Activated CD8-positive, alpha-beta memory T cell treated with anti-CD3 and anti-CD28 coated beads, Interleukin-2, amount 10 ng/mL, durations not matched to agents 7 days and 5 days (primary cell): ENCODE measurements at places on chromosomes 13 and 19. TPM values are rescaled to one million over a fixed set of nuclear protein-coding genes. Genes with fewer than 3 reads are reported as not detected.
A peak's percentile ranks its signal among the peaks of the same experiment; 100 is the strongest.

DNA sequence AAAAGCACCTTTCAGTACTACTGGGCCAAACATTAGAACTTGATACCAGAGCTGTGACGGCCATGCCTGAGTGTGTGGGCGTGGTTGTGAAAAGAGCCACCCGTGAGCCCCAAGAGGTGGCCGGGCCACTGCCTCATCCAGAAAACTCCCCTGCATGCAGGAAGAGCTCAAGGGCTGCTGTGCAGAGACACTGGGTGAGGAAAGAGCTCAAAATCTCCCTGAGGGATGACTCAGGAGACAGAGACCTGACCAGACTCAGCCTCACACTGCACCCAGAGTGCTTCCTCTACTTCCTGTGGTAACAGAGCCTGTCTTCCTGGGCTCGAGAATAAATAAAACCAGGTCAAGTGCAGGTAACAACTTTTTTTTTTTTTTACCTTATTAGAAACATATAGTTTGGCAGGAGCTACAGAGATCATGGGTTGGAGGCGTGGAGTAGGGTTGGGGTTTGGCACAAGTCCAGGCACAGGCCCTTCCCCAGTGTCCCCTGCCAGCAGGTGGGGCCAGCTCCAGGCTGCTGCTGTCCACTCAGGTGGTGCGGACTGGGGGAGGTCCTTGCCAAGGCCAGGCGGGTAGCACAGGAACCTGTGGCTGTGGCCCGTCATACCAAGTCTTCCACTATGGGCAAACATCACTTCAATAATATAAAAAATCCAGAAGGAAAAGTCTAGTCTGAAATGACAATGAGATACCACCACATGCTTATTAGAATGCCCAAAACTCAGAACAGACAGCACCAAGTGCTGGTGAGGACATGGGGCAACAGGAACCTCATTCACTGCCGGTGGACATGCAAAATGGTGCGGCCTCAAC lies 25.5 kb downstream of the ELL start:
- peak; percentile 83 for DNase-seq

Gene KANK3
- total RNA-seq: 3.7 TPM

DNA sequence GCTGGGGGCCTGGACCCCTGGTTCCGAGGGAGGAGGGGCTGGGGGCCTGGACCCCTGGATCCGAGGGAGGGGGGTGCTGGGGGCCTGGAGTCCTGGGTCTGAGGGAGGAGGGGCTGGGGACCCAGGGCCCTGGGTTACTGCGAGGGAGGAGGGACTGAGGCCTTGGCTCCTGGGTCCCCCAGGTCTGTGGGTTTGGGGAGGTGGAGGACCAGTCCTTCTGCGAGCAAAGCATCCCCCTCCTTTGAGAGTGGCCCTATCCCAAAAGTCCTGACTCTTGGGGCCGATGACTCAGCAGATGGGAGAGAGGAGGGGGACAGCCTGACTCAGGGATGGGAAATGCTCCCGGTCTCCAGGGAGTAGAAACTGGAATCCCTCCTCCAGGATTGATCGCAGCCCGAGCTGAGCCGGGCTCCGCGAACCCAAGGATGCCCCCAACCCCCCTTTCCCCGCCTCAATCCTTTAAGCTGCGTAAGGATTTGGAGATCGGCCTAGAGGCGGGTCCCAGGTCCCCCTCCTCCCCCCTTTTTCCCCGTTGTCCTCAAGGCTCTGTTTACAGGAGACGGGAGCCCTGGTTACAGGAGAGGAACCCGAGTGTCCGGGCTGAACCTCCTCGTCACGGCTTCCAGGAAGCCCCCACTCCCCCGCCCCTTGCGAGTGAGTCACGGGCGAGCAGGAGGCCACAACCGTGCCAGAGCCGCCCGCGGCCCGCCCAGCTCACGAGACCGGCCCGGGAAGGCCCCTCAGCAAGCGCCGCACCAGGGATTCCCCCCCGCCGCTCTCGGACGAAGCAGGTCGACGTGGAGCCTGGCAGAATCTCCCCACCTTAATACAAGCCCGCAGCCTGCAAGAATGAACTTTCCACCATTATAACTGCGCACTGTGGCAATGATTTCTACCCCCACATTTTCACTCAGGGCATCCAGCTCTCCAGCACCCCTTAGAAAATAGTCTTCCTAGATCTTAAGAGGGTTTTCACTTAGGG lies 3.0 kb upstream of the ZFP36 start:
- peak; percentile 96 for DNase-seq

DNA sequence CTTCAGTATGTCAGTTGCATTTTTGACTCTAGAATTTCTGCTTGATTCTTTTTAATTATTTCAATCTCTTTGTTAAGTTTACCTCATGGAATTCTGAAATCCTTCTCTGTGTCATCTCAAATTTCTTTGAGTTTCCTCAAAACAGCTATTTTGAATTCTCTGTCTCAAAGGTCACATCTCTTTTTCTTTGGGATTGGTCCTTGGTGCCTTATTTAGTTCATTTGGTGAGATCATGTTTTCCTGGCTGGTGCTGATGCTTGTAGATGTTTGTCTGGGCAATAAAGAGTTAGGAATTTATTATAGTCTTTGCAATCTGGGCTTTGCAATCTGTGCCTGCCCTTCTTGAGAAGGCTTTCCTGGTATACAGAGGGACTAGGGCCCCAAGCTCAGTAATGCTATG lies 18.5 kb upstream of the KBTBD7 start:
- DNase-seq: no peak

- no peak for DNase-seq
These were observed 279.2 kb upstream of the PRR20A start for GRCh38 chr13:56861476-56861875.

- no peak for DNase-seq
These were observed 94.3 kb downstream of the INSR start for GRCh38 chr19:7199613-7200533.

DNA sequence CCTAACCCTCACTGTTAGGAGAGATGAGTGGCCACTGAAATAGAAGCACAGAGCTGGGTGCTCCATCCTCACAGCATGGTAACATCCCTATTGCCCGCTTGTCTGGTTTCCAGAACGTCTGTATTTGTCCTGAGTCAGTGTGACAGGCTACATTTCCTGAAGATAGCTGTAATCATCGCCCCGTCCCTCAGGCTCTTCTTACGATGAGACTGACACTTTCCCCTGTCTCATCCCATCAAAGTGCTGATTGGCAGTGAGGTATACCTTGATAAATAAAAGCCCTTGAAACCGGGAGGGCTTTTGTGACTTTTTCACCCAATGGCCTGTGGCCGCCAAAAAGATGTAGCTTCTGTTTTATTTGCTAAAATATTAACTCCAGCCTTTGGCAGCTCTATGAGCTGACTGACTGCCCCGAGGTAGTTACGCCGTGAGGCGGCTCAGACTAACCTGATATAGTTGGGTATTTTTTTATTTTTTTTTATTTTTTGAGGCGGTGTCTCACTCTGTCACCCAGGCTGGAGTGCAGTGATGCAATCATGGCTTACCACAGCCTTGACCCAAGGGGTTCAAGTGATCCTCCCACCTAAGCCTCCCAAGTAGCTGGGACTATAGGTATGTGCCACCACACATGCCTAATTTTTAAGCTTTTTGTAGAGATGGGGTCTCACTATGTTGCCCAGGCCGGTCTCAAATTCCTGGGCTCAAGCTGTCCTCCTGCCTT lies 5.7 kb upstream of the LRRC4B start:
- no peak for DNase-seq

GRCh38 chr13:69955271-69955670 lies 152.4 kb upstream of the ATXN8OS start:
- DNase-seq: no peak

- no peak for DNase-seq
These were observed 11.6 kb downstream of the GATAD2A start for GRCh38 chr19:19417046-19417445.

DNA sequence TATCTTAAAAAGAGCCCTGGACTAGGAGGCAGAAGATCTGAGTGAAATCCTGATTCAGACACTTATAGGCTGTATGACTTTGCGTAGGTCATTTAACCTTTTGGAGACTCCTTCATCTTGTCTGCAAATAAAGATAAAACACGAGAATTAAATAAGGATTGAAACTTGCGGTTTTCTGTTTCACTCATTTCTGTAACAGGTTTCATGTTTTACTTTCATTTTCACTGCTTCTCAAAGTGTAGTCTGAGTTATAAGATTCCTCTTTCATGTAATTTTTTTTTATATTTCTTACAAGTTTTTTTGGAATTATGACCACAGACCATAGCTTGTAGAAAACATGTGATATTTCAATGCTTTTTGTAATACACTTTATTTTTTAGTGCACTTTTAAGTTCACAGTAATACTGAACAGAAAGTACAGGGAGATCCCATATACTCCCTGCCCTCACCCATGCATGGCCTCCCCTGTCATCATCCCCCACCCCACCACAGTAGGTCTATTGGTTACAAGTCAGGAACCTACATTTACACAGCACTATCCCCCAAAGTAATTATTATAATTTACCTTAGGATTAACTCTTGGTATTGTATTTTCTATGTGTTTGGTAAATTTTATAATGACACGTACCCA lies 174.6 kb downstream of the ITGBL1 start:
- peak; percentile 68 for DNase-seq

- no peak for DNase-seq
These were observed 286.3 kb downstream of the POU4F1 start for GRCh38 chr13:78317030-78317429.

Gene GIPC3
- total RNA-seq: 0.15 TPM

DNA sequence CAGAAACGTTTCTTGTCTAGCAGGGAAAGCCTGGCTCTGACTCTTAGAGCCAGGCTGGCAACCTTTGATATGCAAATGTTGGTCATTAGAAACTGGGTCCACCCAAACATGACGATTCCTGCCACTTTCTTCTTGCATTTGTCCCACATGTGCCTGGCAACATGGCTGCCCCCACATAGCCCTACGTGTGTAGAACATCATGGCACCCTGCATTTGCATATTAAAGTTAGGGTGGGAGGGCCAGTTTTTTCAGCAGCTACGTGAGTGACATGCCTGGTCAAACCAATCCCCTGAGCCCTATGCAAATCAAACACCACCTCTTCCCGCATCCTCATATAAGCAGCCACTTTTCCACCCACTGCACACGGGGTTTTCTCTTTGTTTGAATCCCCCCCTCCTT lies 95.0 kb downstream of the LIG4 start:
- DNase-seq: no peak

Gene CYP2A7
- total RNA-seq: not detected

DNA sequence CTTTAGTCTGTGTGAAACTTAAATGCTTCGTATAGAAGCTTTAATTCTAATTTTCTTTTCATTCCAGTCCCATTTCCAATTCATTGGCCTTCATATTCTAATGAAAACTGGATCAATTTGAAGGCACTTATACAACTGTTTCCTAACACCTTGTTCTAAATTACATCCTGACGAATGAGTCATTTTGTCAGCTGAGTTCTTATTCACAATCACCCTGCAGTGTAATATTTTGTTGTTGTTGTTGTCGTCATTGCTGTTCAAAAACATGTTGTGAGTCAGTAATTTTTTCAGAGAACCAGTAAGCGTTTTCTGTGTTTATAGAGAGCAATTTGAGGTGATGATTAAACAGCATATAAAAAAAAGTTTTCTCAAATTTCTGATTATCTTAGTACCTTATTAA lies 290.0 kb downstream of the PCDH9 start:
- no peak for DNase-seq

GRCh38 chr19:49512970-49513745 lies 697 bp downstream of the FCGRT start:
- DNase-seq: no peak

- no peak for DNase-seq
These were observed 110.3 kb downstream of the KDM4B start for GRCh38 chr19:5079071-5079774.

GRCh38 chr19:2062389-2062729 lies 11.3 kb upstream of the MKNK2 start:
- no peak for DNase-seq

DNA sequence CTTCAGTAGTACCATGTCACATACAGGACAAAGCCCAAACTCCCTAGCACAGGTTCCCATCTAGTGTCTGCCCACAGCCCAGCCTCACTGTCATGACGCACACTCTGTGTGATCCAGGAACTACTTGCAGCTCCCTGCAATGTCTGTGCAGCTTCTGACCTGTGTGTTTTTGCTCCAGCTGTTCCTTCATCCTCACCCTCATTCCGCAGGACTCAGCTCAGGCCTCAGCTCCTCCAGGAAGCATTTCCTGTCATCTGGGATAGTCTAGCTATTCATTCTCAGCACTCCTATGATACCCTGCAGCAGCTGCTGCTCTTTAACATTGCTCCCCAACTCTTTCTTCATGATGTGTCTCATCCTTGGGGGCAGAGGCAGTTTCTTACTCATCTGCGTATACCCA lies 56.1 kb downstream of the ENOX1 start:
- no peak for DNase-seq

Gene ADAMTS10
- 1.2 TPM for total RNA-seq
